Myocyte (in vitro differentiated cells): ENCODE measurements at places on chromosomes 6 and 20.

DNA sequence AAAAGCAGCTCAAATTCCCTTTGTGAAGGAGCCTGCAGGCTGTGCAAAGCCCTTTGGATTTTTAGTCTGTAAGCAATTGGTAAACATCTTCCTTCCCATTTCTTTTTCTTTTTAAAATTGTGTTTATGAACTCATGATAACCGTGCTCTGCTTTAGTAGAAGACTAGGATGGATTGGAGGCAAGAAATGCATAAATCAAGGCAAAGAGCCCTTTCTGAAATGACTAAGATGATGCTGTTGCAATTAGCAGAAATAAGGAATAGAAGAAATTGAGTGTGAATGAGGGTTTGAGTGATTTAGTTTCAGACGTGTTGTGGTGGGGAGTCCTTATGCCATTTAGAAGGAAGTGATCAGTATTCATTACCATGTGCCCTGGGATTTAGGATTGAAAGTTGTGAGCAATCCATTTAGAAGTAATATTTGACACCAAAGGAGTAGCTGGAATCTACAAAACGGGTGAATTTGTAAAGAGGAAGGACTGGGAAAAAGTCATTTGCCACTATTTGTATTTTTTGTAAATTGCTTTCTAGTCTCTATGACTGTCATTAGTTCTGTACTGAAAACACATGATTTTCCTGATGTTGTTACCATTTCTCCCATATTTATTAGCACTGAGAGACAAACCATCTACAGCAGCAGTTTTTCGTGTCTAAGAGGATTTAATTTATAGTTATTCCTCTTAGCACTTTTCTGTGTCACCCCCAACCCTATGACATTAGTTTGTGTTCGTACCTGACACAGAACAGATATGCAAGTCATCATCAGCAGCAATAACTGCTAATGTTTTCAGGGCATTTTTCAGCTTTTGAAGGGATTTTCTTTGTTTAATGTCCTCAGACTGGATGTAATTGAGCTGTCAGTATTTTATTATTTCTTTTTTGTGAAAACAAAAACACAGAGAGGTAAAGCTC is 265.0 kb downstream of the UTRN start:
- DNase-seq = no peak

GRCh38 chr6:145685932-145686331 is 49.4 kb downstream of the EPM2A start:
- DNase-seq = no peak

GRCh38 chr20:63446216-63447024 is 26.0 kb downstream of the KCNQ2 start:
- DNase-seq = no peak

DNA sequence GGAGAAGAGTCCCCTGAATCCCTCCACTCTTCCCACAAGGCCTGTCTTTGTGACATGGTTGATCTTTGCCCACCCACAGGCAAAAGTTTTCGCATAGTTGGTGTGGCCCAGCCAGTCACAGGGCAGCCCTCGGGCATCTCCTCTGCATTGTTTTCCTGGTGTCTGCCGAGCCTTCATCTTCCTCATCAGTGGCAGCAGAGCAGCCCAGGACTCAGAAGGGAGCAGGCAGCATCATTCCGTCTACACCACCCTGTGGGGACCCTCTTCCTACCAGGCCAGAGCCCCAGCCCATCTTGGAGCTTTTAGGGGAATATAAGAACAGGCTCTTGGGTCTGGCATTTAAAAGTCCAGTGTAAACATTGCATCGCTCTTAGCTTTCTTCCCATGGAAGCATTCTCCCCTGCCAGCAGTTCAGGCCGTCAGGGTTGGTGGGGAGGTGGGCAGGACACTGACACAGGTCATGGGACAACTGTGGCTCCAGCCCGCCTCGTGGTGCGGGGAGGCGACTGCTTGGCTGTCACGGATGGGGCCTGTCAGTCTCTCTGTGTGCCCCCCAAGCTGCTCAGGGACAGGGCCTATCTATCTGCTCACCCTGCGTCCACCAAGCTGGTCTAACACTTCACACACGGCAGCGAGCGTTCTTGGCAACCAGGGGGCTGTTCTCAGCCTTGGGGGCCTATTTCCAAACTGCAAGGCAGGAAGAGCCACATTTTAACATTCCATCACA is 38.3 kb downstream of the PDRG1 start:
- DNase-seq = no peak

- DNase-seq = no peak
These were observed 45.7 kb upstream of the SMIM28 start for GRCh38 chr6:138331984-138332383.
